Muscle of arm (tissue), 14 donors: ENCODE measurements at places on chromosomes 13 and 19. TPM values are rescaled to one million over a fixed set of nuclear protein-coding genes. Genes with fewer than 3 reads are reported as not detected.

GRCh38 chr19:5191091-5191490, 149.5 kb downstream of the PTPRS start:
- DNase-seq = no peak

GRCh38 chr19:16325161-16325527, 518 bp downstream of the KLF2 start:
- no peak for DNase-seq

DNA sequence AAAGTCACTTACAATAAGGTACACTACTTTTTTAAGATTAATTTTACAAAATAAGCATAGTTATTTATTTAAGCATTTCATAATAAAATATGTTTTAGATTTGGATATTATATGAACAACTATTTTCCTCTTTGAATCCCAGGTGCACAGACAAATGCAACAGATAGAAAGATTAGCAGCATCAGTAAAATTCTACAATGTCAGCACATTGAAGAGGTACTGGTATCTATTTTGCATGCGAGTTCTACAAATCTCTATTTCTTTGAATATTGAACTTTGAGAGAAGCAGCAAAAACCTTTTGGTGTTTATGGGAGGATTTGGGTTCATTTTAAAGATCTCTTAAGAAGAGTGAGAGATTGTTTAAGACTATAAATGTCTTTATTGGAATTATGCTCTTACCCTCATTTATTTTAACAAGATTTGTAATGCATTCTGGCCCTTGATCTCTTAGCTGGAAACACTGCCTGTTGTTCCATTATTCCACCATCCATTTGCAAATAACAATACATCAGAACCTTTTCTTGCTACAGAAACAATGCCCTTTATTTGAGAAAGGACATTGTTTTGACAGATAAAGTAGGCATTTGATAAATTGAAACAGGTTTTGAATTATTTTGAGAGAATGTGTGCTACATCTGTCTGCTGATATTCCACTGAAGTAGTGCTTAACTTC, 558.8 kb upstream of the KLHL1 start:
- DNase-seq = no peak

- no peak for DNase-seq
These were observed 17.8 kb downstream of the KCTD12 start for GRCh38 chr13:76868371-76868770.

- DNase-seq = no peak
These were observed 24.4 kb upstream of the MYCBP2 start for GRCh38 chr13:77351315-77351714.

DNA sequence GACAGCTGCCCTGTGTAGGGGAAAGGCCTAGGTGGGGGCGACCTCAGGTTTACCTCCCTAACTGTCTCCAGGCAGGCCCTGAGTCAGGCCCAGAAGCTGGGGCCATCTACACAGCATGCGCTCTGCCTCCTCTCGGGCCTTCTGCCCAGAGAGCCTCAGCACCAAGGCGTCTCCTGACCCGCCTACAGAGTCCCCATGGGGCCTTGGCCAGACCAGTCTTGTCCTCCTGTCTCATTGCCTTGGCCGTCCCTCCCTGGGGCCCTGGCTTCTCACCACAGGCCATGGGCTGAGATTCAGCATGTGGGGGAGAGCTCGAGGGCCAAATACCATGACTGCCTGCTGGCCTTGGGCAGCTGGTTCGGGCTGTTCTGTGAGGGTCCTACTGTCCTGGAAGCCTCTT, 59.0 kb downstream of the SMARCA4 start:
- DNase-seq = no peak

DNA sequence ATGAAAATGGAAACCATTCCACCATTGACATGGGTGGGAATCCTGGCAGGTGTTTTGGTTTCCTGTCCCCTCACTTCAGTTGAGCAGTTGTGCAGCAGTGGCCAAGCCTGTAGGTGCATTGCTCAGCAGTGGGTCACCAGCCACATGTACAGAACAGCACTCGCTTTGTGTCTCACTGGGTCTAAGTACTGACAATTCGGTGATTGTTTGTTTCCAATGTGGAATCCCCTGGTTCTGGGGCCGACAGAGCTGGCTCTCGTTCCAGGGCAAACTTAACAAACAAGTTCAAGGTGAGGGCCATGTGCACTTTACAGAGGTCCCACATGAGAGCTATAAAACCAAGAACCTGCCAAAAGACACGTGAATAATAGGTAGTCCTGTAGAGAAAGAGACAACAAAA, 54.1 kb upstream of the SPATA13 start:
- DNase-seq = no peak

- no peak for DNase-seq
These were observed 31.6 kb downstream of the MTRF1 start for GRCh38 chr13:41231786-41232185.

- DNase-seq = no peak
These were observed 104.2 kb downstream of the UBL3 start for GRCh38 chr13:29746148-29746677.

DNA sequence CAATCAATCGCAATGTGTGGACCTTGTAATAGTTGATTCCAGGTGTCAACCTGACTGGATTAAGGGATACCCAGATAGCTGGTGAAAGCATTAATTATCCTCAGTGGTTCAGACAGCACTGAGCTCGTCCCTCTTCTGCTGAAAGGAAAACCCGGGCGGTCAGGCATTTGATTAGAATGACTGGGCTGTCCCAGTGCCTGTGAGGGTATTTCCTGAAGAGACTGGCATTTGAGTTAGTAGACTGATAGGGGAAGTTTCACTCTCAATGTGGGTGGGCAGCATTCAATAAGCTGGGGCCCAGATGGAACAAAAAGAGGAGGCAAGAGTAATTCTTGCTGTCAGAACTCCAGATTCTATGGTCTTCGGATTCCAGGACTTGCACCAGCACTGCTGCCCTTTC, 31.9 kb downstream of the KPNA3 start:
- no peak for DNase-seq

- peak; percentile 80 for DNase-seq
These were observed 2.8 kb downstream of the ZFP36 start for GRCh38 chr19:39409208-39410016.

GRCh38 chr19:1672038-1672768, 19.8 kb upstream of the TCF3 start:
- DNase-seq = no peak

The KLK4 gene
- polyA plus RNA-seq = not detected

The ZNF586 gene
- polyA plus RNA-seq = 10.8 TPM

The SIGLECL1 gene
- not detected for polyA plus RNA-seq
